Kidney capillary endothelial cell (primary cell): ENCODE measurements at places on chromosomes 11 and 22.

- no peak for DNase-seq
These were observed 5.8 kb downstream of the SUSD2 start for GRCh38 chr22:24186892-24187670.

DNA sequence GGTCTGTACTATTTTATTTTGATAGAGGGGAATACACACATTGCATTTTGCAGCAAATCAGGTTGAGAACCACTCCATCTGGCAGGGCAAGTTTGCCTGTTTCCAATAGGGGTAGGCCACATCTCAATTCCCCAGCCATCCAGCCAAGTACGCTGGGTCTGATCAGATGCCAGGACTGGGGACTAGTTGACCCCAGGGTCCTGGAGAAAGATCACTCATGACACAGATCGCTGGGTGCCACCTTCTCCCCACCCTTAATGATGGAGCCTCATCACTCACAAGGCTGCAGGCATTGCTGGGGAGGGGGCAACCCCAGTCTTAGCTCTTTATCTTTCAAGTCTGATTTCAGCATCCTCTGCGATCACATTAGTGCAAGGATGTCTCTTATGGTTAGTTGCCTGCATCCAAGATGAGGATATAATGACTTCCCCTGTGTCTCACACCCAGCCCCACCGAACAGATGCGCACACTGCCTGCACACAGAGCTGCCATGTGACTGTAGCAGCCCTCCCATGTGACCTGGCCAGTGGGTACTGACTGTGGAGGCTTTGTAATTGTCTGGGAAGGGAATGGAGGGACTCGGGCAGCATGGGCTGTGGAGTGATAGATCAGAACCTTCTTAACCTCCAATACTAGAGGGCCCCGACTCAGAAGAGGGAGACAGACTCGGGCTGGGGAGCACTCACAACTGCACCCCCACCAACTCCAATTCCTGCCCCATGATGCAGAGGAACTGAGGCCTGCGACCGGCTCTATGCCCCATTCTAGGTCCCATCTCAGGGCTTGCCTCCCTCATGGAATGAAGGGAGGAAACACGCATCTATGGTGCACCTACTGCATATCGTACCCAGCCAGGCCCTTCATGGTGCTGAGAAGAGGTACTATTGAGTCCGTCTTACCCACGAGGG lies 155.8 kb downstream of the DSCAML1 start:
- DNase-seq = no peak

GRCh38 chr11:72972496-72973128 lies 158.4 kb downstream of the ATG16L2 start:
- DNase-seq = no peak

GRCh38 chr22:11627798-11628650 lies 3900.0 kb upstream of the OR11H1 start:
- DNase-seq = no peak

- no peak for DNase-seq
These were observed 67.0 kb downstream of the MIAT start for GRCh38 chr22:26724414-26724813.

DNA sequence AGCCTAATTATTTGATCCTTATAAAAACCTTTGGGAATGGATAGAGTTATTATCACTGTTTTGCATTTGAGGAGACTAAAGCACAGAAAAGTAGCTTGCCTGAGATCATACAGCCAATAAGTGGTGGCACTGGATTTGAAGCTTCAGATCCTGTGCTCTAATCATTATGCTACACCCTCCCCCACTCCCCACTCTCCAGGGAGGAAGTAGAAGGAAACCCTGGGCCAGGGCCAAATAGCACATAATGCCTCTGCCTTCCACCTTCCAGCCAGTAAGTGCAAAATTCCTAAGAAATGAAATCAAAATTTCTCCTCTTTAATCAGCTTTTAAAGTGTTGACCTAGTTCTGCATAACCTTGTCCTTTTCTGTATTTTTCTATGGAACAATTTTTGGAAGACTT lies 61.6 kb downstream of the SIK2 start:
- no peak for DNase-seq

- DNase-seq = no peak
These were observed 83.0 kb downstream of the AASDHPPT start for GRCh38 chr11:106160494-106160893.

- DNase-seq = no peak
These were observed 3.7 kb downstream of the MAP6 start for GRCh38 chr11:75665126-75665525.

GRCh38 chr22:11627436-11627797 lies 3900.6 kb upstream of the OR11H1 start:
- DNase-seq = no peak

GRCh38 chr22:50605002-50605612 lies 4.5 kb downstream of the MAPK8IP2 start:
- no peak for DNase-seq

- no peak for DNase-seq
These were observed 11.4 kb downstream of the DGAT2 start for GRCh38 chr11:75779960-75780359.

GRCh38 chr11:122757201-122757600 lies 81.1 kb upstream of the CRTAM start:
- DNase-seq = no peak

DNA sequence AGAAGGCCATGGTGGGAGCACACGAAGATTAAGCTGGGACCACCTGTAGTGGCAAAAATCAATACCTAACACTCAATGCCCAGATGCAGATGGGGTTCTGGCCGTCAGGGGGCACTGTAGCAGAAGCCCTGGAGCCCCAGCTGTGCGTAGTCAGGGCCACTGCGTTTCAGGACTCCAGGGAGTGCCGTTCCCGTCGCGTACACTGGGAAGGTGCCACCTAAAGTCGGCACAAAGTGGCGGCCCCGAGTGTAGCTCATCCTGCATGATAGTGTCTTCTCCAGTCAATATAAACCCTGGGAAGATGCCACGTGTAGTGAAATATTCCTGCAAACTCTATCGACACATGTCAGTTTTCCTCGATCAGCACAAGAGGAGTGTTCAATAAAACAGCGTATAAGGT lies 123.8 kb upstream of the NTM start:
- DNase-seq = no peak

DNA sequence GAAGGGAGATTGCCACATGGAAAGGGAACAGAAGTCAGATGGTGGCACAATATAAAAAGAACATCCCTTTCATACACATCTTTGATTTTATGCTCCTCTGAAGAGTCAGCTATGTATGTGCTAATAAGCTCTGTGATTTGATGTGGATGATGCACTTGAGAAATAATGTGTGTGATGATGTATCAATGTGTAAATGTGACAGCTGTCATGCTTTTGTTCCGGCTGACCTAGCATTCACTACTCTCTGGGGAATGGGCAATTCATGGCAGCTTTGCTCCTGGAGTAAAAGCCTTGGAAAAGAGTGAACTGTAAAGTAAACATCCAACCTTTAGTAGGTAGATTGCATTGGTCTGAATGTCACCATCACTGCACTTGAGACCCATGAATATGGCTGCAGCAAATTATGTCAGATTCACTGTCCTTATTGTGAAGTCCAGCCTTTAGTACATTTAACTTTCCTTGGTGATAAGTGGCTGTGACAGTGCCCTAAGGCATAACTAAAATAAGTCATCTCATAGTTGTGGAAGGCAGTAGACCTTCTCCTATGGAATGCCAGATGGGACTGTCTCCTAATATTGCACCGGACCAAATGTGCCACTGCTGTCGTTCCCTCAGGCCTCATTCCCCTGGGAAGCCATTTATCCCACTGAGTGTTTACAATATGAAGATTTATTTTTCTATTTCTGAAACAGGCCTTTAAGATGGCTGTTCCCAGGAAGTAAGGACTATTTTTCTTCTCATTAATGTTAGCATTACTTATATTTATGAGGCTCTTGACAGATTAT lies 178.2 kb upstream of the CCDC90B start:
- DNase-seq = no peak

DNA sequence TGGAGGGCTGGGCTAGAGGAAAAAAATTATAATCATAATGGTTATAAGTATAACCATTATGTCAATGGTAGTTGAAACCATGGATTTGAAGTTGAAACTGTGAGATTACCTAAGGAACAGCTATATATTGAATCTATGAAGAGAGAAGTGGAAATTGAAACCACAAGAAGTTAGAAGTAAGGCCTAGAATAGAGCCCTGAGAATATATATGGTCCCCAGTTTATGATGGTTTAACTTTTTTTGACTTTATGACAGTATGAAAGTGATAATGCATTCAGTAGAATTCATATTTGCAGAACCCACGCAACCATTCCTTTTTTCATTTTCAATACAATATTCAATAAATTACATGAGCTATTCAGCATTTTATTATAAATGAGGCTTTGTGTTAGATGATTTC lies 15.0 kb downstream of the AASDHPPT start:
- DNase-seq = no peak

DNA sequence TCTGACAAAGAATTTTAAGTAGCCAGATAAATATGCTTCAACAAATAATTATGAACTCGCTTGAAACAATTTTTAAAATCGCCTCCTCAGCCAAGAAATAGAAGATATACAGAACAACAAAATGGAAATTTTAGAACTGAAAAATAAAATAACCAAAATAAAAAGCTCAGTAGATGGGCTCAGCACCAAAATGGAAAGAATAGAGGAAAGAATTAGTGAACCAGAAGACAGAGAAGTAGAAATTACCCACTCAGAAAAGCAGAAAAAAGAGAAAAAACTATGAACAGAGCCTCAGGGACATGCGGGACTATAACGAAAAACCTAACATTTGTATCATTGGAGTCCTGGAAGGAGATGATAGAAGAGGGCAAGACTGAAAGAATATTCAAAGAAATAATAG lies 7.4 kb downstream of the COMMD9 start:
- no peak for DNase-seq

DNA sequence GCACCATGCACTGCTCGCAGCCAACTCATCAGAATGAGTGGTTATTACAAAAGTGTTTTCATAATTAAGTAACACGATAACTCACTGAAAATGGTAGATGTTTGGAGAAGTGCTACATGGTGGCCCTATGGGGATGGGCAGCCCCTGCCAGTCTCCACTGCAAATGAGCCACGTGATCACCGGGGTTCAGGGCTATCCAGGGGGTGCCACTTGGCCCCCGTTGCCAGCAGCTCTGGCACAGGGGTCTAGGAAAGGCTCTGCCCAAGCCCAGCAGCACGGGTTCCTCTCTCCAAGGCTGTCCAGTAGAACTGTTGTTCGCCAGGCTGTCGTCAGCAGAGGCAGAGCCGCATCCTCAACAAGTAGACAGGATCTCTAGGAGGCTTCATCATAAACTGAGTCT lies 382.1 kb upstream of the B3GAT1 start:
- DNase-seq = no peak

- DNase-seq = no peak
These were observed 157.3 kb downstream of the AASDHPPT start for GRCh38 chr11:106234794-106235193.

GRCh38 chr11:35619116-35619854 lies 1.0 kb downstream of the FJX1 start:
- DNase-seq = peak; percentile 41

DNA sequence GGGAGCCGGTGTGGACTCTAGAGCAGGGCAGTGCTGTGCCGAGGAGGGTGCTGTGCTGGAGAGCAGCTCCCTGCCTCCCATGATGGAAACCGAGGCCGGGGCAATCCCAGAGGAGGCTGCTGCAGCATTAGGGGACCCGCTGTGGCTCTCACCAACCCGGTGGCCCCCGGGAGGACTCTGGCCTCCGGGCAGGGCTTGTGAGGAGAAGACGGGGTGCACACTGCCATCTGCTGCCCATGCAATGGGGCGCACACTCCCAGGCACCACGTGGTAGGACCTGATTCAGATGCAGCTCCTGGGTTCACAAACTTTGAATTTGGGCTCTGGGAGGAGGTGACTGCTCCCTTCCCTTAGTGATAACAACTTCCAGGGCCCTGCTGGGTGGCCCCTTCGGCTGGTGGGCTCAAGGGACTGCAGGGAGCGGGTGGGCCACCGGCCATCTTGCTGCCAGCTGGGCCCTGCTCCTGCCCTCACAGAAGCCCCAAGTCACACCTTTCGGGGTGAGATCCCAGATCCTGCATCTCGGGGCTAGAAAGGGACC lies 93.8 kb upstream of the FGF3 start:
- no peak for DNase-seq

GRCh38 chr11:34266090-34266912 lies 91.5 kb downstream of the ABTB2 start:
- no peak for DNase-seq

GRCh38 chr22:47053726-47054141 lies 291.3 kb downstream of the TBC1D22A start:
- peak; percentile 76 for DNase-seq

GRCh38 chr11:13644997-13645687 lies 23.3 kb upstream of the FAR1 start:
- DNase-seq = peak; percentile 65

GRCh38 chr11:118364956-118365615 lies 5.7 kb downstream of the UBE4A start:
- no peak for DNase-seq

GRCh38 chr11:32034680-32035079 lies 56.2 kb upstream of the RCN1 start:
- DNase-seq = no peak

DNA sequence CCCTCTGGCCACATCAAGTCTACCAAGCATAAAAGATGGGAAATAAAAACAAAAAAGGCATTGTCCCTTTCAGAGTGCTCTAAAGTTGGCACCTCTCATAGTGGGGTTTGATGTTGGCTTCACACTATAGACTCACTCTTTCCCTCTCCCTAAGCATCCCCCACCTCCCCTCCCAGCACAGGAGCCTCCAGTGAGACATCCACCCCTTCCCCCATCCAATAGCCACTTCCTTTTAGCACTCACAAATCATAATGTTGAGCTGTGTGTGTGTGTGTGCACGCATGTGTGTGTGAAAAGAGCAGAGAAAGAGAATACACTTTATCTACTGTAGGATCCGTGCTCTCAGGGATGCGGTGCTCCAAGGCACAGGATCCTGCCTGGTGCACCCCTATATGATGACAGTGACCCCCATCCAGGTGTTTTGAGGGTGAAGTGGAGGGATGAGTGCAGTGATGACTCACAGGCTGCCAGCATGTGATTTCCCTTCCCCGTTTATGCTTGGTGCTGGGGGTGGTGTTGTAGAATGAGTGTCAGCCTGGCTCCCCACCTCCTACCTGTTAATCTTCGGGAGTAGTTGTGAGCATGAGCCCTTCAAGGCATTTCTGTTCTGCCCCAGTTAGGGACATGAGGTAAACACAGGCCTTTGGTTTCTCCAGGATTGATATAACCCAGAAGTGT lies 235.2 kb upstream of the B3GAT1 start:
- DNase-seq = no peak

- no peak for DNase-seq
These were observed 4.5 kb downstream of the DBX1 start for GRCh38 chr11:20155683-20156279.

GRCh38 chr22:23639661-23640060 lies 7.5 kb upstream of the DRICH1 start:
- DNase-seq = no peak
